Islet precursor cell (in vitro differentiated cells): ENCODE measurements at places on chromosomes 6 and 20.

- DNase-seq, result no peak
Observed at GRCh38 chr6:87210979-87211378, 55.6 kb downstream of the ZNF292 start.

GRCh38 chr20:10565191-10565921 lies 108.4 kb downstream of the JAG1 start:
- DNase-seq, result no peak

DNA sequence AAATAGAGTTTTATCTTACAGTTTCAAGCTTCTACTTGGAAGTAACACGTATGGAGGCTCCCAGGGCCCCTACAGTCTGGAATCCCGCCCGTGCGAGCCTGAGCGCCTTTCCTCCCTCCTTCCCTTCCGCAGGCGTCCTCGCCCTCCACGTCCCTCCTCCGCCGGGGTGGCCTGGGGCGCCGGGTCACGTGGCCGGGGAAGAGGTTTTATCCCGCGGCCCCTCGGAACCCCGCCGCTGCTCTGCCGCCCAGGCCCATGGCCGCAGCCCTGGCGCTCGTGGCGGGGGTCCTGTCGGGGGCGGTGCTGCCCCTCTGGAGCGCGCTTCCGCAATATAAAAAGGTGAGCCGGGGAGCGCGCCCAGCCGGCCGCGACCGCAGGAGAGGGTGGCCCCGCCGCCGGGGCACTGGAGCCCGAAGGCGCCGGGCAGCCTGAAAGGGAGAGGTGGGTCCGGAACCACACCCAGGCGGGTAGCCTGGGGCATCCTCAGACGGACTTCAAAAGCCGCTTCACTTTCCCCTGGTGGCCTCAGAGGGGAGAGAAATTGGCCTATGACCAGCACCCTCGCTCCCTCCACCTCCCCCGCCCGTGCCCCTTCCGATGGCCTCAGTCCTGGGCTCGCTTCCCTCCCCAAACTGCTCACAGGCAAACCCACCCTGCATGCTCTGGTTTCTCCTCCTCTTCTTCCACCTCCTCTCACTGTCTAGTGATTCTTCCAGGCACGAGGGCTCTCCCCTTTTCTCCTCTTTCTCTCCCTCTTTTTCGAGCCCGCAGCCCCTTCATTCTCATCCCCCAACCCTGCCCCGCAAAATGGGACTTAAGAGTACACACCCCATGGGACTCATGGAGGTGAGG lies at the start of gene CLPSL2:
TSS of gene CLPSL2 (plus strand) at position 235 of the 852 bp plus-strand sequence. CDS start at position 256, 21 bp downstream.
- DNase-seq, result peak; percentile 76

DNA sequence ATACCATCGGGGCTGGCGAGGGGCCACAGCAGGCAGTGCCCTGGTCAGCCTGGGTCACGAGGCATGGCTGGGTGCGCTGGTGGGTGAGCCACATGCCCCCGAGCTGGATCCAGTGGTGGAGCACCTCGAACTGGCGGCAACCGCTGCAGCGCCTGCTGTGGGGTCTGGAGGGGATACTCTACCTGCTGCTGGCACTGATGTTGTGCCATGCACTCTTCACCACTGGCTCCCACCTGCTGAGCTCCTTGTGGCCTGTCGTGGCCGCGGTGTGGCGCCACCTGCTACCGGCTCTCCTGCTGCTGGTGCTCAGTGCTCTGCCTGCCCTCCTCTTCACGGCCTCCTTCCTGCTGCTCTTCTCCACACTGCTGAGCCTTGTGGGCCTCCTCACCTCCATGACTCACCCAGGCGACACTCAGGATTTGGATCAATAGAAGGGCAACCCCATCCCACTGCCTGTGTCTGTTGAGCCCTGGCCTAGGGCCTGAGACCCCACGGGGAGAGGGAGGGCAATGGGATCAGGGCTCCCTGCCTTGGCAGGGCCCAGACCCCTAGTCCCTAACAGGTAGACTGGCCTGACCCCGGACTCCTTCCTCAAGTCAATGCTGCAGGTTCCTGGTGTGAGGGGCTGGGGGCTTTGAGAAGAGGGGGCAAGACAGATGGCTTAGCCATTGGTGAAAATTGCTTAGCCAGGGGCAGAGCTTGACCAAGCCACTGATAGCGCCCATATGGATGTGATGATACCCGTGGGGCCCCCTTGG lies 598 bp downstream of the TMEM239 start:
- DNase-seq, result peak; percentile 72

- DNase-seq, result peak; percentile 86
Observed at GRCh38 chr6:84422380-84422968, 195.0 kb upstream of the CEP162 start.

DNA sequence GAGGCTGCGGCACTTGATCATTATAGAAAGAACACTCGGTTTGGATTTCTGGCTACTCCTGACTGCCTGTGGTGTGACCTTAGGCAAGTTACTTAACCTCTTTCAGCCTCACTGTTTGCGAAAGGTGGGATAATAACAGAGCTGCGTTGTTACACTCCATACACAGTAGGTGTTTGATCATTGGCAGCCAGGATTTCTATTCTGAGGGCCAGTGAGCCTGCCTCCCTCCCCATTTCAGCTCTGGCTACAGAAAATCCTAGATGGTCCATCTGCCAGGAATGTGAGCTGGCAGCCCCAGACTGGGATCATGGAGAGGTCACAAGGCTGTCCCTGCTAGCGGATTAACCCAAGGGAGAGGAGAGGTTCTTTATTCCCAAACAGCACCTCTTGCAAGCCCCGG lies 2.7 kb downstream of the KCNB1 start:
- no peak for DNase-seq

DNA sequence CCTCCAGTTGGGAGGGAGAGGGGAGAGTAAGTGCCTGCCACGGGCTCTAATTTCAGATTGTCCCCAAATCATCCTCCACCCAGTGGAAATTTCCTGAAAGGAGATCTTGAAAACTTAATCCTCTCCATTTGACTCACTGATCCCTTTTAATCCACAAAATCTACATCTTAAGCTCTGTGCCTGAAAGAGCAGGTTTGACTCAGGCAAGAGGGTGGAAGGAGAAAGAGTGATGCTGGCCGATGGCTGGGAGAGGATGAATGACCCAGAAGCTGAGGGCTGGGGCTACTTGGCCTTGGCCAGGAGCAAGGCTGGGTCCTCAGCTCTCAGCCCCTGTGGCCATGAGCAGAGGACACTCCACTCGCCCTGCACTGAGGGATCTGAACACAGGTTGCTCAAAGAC lies 8.1 kb downstream of the BPIFA2 start:
- no peak for DNase-seq
